ENCODE measurements at places on chromosomes 4 and X. TPM values are rescaled to one million over a fixed set of nuclear protein-coding genes. Genes with fewer than 3 reads are reported as not detected.

- no peak for DNase-seq
Observed at GRCh38 chr4:17786567-17786966, 5.1 kb upstream of the FAM184B start.

GRCh38 chr4:134243742-134244713 lies 42.4 kb upstream of the PABPC4L start:
- DNase-seq: no peak

DNA sequence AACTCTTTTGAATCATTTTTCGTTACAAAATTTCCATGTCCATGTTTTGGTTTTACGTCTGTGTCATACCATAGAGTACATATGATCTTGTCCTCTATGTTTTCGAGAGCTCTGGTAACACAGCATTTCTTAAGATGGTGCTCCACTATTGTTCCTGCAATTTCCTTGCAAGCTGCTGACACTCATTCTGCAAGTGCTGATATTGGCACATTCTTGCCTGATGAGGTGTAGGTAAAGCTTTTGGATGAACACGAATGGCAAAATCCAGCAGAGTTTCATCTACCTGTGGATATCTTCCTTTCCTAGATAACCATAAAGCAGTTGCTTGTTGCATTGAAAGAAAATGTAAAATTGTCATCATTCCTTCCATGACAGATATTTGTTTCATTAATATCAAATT lies 41.3 kb downstream of the MAGEB17 start:
- no peak for DNase-seq

- no peak for DNase-seq
Observed at GRCh38 chr4:48954314-48954713, 31.8 kb upstream of the CWH43 start.

GRCh38 chr4:41723286-41723685 lies 25.2 kb downstream of the PHOX2B start:
- no peak for DNase-seq

DNA sequence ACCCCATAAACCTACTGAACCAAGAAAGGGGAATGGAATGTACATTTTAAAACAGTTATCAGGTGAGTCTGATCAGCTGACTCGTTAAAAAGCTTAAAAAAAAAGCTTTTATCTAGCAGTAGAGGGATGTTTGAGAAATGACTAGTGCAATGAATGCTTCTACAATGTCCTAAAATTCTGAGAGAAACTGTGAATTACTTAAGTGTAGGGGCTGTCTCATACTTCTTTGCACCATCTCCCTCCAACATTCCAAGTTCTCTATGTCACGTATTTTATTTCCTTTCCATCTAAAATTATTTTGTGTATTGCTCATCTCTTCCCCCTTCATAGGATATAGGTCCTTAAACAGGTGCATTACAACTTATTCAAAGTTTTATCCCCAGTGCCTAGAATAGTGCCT lies 11.9 kb upstream of the AREG start:
- DNase-seq: no peak

Gene EVC2
- polyA plus RNA-seq: 1.7 TPM

Gene CLGN
- polyA plus RNA-seq: 0.05 TPM

Gene GABRG1
- not detected for polyA plus RNA-seq

Gene PNCK
- polyA plus RNA-seq: 0.37 TPM

Gene CCNB3
- polyA plus RNA-seq: 1.9 TPM

Gene SLC10A4
- polyA plus RNA-seq: 0.06 TPM
